ENCODE measurements at places on chromosomes 16 and 17.

DNA sequence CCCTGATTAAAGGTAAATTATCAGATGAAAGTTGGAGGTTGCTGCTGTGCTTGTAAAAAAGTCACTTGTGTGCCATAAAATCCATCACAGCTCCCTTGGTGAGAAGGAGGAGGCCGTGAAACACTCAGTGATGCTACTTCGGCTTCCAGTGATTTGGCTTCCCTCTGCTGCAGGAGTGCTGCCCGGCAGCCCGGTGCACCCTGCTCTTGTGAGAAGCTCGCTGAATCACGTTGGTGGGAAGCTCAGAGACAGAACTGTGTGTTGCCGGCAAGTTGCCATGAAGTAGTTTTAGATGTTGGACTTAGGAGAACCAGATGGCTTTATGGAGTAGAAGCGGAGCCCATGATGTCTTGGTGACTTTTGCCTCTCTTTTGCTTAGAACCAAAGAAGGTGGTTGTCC lies 33.3 kb downstream of the MSI2 start:
- no peak for DNase-seq

DNA sequence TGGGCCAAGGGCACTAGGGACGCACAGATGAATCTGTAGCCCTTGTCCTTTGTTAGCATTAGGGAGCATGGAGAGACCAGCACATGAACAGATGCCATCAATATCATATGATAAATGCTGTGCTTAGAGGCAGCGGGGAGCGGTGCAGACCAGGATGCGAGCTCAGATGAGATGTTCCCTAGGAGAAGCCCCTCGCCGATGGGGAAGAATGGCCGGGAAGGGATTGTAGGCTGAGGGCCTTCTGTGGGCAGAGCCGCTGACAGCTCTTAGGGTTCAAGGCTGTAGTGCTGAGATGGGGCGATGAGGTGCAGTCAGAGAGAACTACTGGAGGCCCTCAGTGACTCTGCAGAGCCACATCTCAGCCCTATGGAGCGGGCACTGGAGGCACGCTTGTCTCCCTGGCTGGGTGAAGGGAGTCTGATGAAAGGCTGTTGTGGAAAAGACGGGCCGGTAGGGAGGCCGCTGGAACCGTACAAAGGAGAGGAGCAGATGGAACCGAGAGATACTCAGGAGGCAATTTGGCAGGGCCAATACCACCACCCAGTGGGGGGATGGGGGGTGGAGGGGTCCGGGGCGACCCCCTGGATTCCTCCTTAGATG lies 66.3 kb upstream of the ENDOV start:
- no peak for DNase-seq

- DNase-seq, result no peak
These were observed 1.5 kb upstream of the FTSJ3 start for GRCh38 chr17:63828936-63829335.

DNA sequence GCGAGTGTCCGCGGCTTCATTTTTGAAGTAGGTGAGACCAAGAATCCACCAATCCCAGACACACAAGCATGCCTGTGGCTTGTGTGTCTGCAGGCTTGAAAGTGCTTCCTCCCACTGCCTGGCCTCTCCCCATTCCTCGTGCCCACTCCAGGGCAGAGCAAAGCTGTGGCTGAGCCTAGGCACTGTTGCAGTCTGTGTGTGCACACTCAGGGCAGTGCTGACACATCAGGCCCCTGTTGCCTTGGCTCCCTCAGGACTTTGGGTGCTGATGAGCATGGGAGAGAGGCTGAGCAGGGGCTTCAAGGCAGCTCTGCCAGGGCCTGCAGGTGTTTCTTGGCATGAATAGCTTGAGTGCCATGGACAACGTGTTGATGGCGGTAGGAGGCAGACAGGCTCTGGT lies 776.7 kb downstream of the CDH11 start:
- DNase-seq, result no peak

DNA sequence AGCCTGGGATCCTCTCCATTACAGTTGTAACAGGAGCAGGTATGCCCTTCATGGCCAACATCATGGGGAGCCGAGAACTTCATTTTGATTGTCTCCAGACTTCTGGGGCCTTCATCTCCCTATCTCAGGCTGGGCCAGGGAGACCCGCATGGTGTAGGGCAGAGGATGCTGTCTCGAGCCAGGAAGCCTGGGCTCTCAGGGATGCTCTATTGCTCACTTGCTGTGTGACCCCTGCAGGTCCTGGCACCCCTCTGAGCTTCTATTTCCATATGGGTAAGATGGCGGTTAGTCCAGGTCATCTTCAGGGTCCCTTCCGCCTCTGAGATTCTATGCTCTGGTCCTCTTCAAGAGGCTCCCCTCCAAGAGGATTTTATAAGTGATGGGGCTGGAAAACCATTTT lies 20.6 kb upstream of the RNF135 start:
- DNase-seq, result no peak

- peak; percentile 88 for DNase-seq
These were observed at the start of gene CDH15 for GRCh38 chr16:89171216-89172170. Gene CDH15 (plus strand): TSS chr16:89171748. CDS start chr16:89171832, 84 bp downstream.

- DNase-seq, result no peak
These were observed 93.5 kb downstream of the PRKCA start for GRCh38 chr17:66395961-66396360.

- DNase-seq, result no peak
These were observed 238.9 kb downstream of the CDH8 start for GRCh38 chr16:61797296-61797795.

GRCh38 chr17:1331708-1332107 lies 52.2 kb downstream of the TRARG1 start:
- DNase-seq, result no peak

GRCh38 chr16:83211711-83212110 lies 584.9 kb downstream of the CDH13 start:
- DNase-seq, result no peak

DNA sequence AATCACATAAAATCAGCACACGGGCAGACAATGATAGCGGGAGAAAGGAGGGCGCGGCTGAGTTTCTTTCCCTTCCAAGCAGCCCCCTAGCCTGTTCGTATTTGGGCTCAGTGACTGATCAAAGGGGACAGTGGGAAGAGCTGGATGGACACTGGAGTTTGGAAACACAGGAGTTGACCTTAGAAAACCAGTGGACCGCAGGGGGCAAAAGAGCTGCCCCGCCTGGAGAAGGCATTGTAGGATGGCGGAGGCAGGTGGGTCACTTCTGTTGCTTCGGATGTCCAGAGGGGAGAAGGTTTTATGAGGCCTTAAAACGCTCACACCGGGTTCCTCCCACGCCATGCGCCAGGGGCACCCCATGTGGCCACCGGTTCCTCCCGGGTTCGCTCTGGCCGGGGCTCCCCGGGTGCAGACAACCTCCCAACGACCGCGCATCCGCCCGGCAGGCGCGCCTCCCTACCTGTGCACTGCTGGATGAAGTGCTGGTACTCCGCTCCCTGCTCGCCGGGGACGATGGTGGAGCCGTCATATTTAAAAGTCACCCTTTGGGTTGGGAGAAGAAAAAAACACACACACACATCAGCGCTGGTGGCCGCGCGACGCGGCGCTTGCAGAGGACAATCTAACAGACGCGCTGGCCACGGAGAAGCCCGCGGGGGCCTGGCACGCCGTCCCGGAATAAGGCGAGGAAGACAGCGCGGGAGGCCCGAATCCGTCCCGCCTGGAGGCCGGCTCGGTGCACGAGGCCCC lies 662 bp downstream of the COTL1 start:
- no peak for DNase-seq

DNA sequence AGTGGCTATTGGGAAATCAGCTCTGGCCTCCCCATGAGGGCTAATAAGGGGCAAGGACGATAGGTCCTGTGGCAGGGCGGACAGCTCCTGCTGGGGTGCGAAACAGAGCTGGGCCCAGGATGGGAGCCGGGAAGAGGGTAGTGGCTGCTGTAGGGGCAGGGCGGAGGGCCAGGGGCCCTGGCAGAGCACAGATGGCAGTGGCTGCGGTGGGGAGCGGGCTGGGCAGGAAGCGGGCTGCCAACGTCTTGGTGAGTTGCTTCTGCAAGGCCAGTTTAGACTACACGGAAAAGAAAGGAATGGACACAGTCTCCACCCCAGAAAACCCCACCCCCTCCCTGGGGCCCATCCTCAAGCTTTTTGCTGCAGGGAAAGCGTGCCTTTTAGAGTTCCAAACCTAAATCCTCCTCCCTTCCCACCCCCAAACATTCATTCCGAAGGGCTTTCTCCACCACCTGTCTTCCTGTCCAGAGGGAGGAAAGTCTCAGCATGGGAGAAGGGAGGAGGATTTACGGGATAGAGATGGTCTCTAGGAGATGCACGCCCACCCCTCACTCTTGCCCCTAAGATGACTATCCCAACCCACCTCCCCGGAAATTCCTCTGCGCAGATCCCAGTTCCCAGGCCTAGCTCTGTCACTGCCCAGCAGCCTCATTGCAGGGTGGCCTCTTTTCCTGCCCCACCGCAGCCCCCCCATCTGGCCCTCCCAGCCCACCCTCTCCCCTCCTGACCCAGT lies 7.1 kb downstream of the NKIRAS2 start:
- DNase-seq, result no peak

- DNase-seq, result no peak
These were observed 1.3 kb upstream of the HSD17B2 start for GRCh38 chr16:82033683-82034300.

DNA sequence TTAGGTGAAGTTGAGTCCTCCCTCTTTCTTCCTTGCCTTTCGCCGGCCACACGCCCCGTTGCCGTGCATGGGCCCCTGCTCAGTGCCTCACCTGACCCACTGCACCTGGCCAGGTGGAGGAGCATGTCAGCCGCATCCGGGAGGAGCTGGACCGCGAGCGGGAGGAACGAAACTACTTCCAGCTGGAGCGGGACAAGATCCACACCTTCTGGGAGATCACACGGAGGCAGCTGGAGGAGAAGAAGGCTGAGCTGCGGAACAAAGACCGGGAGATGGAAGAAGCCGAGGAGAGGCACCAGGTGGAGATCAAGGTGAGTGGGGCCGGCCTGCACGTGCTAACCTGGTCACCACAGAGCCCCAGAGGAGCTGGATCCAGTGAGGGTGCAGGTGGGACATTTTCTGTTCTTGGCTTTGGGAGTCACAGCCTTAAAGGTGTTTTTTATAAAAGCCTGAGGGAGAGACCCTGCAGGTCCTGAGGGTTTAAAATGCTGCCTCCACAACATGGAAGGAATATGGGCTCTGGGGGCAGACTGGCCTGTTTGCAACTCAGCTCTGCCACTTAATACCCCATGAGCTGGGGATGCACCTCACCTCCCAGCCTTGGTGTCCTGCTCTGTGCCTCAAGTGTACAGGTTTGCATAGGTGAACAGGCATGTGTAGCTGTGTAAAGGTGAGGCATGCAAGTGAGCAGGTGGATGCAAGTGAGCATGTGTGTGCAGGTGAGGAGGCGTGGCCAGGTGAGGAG lies 12.1 kb upstream of the DBNDD1 start:
- no peak for DNase-seq

GRCh38 chr17:79836972-79837887 lies 2.0 kb downstream of the CBX4 start:
- DNase-seq, result no peak
